Coronary artery (tissue), 2 donors: ENCODE measurements at places on chromosomes 13 and 19.

DNA sequence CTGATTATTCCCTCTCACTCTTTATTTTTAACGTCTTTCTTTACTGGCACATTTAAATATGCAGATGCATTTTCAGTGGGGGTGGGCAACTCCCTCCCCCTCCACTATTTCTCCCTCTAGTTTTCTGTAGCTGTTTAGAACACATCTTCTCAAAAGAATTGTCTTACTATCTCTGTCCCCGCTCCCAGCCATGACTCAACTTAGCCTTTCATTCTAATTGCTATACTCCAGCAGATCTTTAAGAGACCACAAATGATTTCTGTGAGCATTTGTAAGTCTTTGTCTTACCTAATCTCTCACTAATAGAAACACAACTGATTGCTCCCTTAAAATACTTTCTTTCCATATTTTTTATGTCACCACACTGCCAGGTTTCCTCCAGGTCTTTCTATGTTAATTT, 350.9 kb downstream of the SPRY2 start:
- no peak for DNase-seq

DNA sequence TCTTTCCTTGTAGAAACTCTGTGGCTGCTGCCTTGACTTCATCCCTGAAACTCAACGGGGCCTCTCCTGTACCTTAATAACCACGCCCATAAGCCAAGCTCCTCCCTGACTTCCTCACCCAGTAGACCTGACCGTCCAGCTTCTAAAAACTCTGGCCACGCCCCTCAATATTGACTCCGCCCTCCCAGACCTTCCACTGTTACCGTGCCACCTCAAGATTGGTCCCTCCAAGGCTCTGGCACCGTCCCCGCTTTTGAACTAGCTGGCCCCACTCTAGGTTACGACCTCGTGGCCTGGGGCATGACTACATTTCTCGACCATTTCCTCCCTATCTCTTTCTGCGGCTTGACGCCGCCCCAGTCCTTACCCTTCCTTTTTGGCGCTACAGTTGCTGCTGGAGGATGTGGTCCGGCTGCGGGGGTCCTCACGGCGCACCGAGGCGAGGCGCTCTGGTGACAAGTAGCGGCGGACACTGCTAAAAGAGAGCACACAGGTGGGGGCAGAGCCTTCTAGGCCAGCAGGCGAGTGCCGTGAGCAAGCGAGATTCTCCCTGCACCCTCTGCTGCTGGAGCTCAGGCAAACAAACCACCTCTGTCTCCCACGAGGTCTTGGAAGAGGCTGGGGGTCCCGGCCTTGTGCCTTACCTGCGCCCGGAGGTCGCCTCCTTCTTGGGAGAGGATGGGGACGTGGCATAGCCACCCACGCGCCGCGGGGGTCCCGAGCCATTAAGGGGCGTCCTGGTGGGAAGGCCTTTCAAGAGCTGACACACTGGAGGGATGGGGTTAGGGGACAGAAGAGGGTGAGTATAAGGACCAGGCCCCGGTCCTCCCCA, 2.3 kb upstream of the EML2 start:
- peak; percentile 80 for DNase-seq

- peak; percentile 85 for DNase-seq
Observed at GRCh38 chr13:20902438-20903163, at the start of gene XPO4. TSS of gene XPO4 (minus strand) at chr13:20902746. CDS start at chr13:20902738, 8 bp downstream.

DNA sequence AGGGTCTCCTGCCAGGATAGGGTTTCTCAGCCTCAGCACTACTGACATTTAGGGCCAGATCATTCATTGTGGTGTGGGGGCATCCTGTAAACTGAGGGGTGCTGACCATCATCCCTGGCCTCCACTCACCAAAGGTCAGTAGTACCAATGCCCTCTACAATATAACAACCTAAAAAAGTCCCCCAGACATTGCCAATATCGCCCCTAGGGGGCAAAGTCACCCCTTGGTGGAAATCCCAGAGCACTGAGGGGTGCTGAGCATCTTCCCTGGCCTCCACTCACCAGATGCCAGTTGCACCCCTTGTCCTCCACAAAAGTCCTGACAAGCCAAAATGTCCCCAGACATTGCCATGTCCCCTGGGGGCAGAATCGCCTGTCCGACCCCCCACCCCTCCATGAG, 21.6 kb downstream of the CPAMD8 start:
- no peak for DNase-seq

DNA sequence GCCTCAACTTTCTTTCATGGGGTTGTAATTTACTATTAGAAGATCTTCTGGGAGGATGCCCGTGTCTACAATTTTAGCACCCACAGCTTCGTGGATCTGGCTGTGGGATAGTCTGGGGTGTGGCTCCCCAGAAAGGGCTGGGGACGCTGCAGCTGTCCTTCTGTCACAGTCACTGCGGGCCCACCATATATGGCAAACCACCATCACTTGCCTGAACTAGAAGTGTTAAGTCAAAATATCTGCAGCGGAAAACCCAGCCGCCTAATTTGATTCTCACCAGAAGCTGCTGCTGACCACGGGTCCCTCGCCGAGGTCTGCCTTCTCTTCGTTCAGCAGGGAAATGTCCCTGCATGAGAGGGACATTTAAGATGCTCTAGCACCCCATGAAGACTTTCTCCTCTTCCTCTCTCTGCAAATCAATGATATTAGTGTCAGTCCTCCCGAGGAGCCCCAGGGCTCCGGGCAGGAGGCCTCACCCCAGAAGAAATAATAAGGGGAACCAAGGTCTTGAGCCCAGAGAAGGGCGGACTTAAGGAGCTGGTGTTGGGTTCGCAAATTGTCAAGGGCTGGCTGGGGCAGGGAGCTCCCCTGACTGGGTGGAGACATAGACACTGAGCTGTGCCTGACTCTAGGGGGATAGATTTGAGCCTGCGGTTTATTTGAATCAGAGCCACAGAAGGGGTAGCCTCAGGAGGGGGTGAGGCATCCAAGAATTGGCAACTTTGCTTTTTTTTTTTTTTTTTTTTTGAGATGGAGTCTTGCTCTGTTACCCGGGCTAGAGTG, 3.0 kb upstream of the MATK start:
- peak; percentile 49 for DNase-seq

GRCh38 chr19:49921871-49922795, 6.9 kb upstream of the ATF5 start:
- no peak for DNase-seq

DNA sequence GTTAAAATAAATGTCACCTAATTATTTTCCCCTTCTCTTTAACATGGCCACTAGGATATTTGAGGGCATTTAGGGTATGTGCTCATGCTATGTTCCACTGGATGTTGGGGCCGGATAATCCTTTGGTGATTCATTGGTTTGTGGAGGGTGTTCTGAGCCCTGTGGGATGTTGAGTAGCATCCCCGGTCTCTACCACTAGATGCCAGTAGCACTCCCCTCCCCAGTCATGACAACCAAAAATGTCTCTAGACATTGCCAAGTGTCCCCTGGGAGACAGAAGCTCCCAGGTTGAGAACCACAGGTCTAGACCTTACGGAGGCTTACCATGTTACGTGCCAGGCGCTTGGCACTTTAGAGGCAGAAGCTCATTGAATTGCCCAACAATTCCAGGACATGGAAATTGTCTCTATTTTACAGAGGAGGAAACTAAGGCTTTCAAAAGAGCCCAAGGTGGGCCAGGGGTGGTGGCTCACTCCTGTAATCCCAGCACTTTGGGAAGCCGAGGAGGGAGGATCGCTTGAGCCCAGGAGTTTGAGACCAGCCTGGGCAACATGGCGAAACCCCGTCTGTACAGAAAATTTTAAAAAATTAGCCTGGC, 14.1 kb downstream of the SHANK1 start:
- DNase-seq: no peak

DNA sequence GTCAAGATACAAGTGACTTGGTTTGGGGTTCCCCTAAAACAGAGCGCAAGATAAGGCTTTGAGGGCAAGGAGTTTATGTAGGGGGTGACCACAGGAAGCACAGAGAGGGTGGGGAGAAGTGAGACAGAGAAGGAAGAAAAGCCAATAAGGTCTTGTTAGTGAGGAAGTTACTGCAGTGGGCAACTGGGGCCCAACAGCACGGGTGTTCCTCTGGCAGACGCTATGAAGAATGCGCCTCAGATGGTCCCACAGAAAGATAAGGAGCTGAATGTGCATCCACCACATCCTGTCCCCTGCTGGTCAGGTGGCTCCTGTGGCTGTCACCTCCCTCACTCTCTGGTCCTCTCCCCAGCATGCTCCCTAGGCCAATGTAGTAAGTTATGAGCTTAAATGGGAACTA, 333.5 kb downstream of the TSHZ3 start:
- DNase-seq: no peak

GRCh38 chr19:39356647-39357046, 14.4 kb downstream of the SAMD4B start:
- DNase-seq: no peak

GRCh38 chr13:31261241-31261640, 61.5 kb downstream of the B3GLCT start:
- DNase-seq: no peak

DNA sequence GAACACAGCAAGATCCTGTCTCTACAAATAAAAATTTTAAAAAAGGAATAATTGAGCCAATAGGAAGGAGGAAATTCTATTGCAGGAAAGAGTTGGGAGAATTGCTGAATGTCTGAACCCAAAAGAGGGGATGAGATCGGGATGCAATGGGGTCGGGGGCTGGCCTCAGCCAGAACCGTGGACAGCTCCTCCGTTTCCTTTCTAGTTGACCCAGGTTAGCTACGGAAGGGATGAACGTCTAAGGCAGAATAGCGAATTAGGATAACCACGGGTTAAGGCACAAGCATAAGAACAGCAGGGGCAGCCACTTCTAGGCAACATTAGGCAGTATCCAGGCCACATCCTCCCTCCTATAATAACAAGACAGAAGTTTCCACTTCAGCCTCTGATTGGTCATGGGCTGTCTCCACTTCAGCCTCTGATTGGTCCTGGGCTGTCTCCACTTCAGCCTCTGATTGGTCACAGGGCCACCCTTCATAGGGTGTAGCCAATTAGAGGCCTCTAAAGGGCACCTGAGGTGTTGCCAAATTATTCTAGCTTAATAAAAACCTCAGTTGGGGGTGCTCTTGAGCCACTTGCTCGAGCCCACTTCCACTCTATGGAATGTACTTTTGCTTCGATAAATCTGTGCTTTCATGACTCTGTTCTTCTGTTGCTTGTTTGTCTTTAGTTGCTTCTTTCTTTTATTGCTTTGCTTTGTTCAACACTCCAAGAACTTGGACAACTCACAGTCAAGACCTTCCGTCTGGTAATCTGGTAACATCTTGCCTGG, 24.9 kb upstream of the TPM4 start:
- DNase-seq: no peak

DNA sequence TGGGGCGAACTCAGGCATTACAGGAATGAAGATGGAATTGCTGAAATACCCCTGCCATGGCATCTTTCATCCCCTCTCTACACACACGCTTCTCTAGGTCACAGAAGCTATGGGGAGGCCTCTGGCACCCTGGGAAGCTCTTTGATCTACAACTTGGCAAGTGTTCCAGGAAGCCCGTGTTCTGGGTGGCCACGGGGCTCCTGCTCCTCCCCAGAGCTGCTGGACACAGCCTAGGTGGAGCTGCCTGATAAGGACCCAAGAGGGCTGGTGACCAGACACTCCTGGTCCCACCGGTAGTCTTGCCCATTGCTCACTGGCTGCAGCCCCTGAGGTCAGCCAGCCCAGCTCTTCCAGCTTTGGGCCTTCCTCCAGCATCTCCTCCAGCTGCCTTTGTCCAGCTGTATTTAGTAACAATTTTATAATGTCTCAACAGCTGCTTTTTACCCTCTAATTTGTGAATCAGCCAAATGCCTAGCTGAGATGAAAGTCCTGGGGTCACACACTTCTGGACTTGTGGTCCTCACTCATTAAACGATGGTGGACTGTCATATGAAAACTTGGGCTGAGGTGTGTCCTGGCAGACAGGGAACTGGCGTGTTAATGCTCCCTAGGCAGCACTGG, 72.8 kb upstream of the SPATA13 start:
- no peak for DNase-seq

GRCh38 chr19:5318306-5318705, 22.3 kb downstream of the PTPRS start:
- no peak for DNase-seq

- no peak for DNase-seq
Observed at GRCh38 chr13:42495751-42496150, 78.2 kb upstream of the TNFSF11 start.

DNA sequence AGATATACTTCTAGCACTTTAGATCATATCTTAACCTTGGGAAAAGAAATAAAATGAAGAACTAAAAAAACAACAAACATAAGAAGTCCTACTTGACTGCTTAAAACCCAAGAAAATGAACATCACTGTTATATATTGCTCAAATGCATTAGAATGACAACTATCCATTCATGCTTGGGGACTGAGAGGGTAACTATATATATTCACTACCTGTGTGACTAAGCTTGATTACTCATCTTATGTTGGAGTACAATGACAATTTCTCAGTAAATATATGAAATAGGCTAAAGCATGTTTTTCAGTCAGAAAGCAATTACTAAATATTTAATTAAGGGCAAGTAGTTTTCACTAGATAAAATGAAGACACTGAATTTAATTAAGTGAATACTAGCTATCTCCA, 40.1 kb downstream of the ZC3H13 start:
- no peak for DNase-seq

- no peak for DNase-seq
Observed at GRCh38 chr13:35388441-35389355, 87.8 kb downstream of the MAB21L1 start.

DNA sequence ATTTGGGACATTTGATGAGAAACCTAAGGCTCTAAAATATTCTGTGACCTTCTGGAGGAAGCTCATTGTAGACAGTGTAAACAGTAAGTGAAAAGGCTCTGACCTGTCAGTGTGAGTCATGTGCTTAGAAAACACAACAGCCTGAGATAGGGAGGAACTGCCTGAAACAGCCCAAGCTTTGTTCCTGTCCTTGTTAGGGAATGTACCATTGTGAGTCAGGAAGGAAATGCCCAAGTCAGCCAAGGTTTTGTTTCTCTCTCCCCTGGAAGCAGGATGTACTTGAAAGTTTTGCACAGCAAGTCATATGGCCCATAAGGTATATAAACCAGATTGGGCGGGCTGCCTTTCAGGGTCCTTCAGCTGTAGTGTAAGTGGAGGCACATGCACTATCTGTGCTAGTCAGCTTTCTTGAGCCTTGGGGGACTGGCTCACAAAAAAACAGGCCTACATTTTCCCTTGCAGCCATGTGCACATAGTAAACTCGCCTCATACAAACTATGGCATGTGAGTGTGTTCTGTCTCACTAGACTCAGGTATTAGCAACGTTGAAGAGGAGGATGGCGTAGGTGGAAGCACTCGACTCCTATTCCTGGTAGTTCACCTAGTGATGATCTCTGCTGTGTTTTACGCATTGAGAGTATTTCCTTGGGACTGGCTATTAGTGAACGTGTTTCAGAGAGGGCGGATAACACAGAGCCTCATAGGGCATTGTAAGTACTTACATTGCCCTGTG, 141.2 kb upstream of the KLHL1 start:
- no peak for DNase-seq

DNA sequence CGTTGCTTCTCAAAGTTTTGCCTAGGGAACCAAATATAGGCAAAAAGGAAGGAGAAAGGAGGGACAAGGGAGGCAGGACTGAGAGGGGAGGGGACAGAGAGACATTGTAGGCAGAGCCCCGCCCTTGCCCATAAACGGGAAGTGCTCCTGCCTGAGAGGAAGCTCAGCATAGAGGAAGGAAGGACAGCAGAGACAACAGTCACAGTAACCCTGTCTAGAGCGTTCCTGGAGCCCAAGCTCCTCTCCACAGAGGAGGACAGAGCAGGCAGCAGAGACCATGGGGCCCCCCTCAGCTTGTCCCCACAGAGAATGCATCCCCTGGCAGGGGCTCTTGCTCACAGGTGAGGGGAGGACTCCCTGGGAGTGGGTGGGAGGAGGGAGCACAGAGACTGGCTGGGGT, at the start of gene CEACAM21:
Gene CEACAM21, plus strand, starts transcription at position 169 of the 400 bp plus-strand sequence. Its CDS starts 109 bp downstream, at position 278.
- no peak for DNase-seq

- DNase-seq: no peak
Observed at GRCh38 chr19:47414469-47414868, 4.9 kb downstream of the MEIS3 start.

GRCh38 chr13:54958781-54959180, 1930.2 kb downstream of the OLFM4 start:
- DNase-seq: no peak
